ENCODE measurements at places on chromosomes 3 and 15.

- no peak for DNase-seq
These were observed 269.0 kb downstream of the ZNF621 start for GRCh38 chr3:40793730-40794129.

- no peak for DNase-seq
These were observed 94.0 kb downstream of the ARPP21 start for GRCh38 chr3:35733341-35733740.

DNA sequence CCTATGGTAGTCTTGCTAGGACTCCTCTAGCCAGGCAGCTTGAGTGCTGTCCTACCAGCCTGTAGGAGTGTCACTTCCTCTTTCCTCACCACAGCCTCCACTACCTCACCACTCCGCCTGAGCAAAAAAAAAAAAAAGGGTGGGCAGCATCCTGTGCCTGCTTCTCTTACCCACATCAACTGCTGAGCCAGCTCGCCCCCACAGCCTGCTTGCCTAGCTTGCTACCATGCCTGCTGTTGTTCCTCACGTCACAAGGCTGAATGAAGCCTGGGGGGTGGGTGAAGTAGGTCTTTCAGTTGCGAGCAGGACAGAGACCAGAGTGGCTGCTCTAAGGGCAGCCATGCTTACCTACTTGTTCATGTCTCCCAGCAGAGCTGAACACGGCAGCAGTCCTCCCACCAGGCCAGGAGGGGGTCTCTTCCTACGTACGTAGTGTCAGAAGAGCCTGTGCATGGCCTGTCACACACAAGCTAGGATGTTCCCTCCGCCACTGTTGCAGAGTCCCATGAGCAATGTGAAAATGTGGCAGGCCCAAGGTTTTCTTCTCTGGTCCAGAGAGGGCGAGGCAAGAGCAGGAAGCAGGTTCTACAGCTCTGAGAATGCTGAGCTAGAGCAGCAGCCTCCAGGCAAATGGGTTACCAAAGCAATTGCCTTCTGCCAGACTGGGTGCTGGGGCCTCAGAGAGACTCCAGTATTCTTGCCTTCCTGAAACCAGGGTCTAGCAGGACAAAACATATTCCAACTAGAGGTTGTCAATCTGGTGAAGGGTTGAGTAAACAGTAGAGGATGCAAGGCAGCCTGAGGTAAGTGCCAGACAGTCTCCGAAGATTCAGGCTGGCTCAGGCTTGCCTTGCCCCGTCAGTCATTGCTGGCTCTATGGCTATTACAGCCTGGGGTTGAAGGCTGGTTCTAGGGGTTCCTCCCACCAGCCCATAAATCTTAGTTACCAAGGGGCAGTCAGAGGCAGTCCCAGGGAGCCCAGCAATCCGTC is 8.1 kb downstream of the PPM1M start:
- DNase-seq: peak; percentile 84

GRCh38 chr3:16860234-16860633 is 24.5 kb upstream of the PLCL2 start:
- DNase-seq: no peak

- no peak for DNase-seq
These were observed 6.7 kb downstream of the ZNF860 start for GRCh38 chr3:31988271-31988670.

GRCh38 chr3:123668906-123669305 is 84.1 kb upstream of the HACD2 start:
- DNase-seq: no peak

- DNase-seq: no peak
These were observed 353.3 kb upstream of the SUCLG2 start for GRCh38 chr3:68007621-68008226.

- DNase-seq: no peak
These were observed 21.9 kb downstream of the IDH3A start for GRCh38 chr15:78170848-78171773.

DNA sequence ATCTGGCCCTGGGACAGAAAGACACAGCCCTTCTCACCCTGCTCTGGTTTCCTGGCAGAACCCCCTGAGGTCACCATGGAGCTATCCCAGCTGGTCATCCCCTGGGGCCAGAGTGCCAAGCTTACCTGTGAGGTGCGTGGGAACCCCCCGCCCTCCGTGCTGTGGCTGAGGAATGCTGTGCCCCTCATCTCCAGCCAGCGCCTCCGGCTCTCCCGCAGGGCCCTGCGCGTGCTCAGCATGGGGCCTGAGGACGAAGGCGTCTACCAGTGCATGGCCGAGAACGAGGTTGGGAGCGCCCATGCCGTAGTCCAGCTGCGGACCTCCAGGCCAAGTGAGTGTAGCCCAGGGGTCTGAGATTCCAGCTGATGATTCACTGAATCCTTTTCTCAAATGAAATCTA is 61.7 kb downstream of the BOC start:
- DNase-seq: no peak

GRCh38 chr3:63595221-63595620 is 57.3 kb upstream of the SNTN start:
- DNase-seq: no peak

DNA sequence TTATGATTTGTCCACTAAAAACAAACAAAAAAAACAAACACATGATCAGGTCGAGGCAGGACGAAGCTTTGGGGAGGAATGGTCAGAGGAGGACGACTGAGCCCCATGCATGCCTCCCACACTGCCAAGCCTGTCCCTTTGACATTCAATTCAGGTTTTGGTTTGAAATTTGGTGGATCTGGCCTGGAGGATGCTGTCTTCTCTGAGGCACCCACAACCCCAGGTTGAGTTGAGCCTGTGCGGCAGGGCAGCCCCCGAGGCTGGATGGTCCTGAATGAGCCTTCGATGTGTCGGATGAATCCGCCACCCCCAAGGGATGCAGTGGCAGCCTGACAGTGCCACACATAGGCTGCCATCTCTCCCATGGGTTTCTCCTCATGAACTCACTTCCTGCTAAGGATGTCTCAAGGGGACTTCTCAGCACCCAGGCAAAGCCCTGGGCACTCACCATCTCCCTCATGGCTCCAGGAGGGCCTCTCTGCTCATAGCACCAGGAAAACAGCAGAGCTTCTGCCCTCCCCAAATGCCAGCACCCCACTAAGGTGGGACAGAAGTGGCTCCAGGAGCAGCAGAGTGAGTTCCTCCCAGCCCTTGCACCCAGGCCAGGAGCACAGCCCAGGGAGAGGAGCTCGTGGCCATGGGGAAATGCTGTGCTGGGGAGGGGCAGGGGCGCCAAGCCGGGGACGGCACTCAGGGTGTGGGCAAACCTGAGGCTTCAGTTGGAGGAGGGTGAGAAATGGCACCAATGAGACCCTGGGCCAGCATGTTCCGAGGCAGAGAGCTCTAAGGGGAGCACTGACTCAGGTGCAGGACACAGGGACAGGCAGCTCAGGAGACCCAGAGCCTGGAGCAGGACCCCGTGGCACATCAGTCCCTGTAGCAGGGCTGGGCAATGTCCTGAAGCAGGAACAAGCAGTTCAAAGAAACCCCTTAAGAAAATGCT is 18.5 kb downstream of the PRR23E start:
- no peak for DNase-seq

- no peak for DNase-seq
These were observed 223.2 kb upstream of the IGF1R start for GRCh38 chr15:98425173-98425572.

- DNase-seq: no peak
These were observed 26.6 kb downstream of the SLC24A5 start for GRCh38 chr15:48147358-48147757.

DNA sequence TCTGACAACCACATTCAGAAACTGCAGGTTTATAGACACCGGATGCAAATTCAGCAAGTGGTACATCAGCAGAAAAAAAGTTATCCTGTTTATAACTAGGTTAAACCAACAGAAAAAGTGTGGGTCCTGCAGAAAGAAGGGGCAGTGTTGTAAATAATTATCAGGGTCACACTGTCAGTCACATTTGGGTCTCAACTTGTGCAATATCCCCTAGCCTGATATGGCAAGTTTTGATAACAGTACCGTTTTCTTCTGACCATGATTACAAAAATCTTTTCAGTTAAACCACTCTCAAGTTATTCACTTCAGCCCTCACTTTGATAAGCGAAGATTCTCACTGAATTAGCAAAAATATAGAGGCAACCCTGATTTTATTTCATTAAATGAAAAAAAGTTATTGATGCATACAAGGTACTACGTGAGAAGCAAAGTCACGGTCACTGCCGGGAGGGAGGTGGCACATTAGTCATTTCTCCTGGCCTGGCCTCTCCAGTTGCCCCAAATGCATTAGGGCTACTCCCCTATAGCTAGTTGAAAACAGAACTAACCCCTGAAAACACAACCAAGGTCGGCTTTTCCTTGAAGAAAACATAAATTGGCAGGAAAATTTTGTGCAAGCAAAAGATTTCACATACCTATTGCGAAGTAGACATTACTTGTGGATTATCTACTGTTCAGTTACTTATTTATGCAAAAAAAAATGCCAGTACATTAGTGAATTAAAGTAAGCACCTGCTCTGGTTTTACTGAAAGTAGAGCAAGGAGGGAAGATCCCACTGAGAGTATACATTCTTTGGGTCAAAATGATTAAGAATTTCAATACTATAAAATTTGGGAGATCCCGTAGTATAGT is 28.6 kb downstream of the IL5RA start:
- no peak for DNase-seq

DNA sequence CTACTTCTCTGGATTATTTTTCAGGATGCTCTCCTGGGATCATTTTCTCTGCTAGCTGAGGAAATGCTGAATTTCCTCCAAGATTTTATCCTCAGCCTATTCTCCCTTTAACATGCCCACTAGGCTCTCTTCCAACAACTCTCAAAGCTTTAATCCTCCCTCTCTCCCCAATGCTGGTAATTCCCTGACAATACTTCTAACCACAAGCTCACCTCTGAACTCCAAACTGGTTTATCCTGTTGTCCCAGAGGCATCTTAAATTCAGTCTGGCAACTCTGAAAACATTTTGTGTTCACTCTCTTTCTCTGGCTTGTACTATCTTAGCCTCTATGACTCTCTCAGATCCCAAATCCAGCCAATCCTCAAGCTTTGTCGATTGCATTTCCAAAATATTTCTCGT is 490.3 kb downstream of the MECOM start:
- DNase-seq: no peak

DNA sequence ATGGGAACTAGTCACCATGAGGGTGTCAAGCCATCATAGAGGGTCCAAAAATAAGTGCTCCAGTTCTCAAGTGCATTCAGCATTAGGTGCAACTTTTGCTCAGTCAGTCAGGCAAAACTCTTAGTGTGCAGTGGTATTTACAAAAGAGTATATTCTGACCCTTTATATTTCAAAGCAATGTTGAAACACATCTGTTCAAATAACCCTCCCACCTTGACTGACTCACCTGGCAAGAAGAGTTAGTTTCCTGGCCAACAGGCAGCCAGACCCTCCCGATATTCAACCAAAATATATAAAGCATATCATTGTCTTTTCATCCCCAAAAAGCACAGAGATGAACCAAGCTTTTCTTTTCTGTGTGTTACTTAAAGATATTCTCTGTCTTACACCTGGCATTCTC is 7.6 kb upstream of the COL8A1 start:
- DNase-seq: no peak

DNA sequence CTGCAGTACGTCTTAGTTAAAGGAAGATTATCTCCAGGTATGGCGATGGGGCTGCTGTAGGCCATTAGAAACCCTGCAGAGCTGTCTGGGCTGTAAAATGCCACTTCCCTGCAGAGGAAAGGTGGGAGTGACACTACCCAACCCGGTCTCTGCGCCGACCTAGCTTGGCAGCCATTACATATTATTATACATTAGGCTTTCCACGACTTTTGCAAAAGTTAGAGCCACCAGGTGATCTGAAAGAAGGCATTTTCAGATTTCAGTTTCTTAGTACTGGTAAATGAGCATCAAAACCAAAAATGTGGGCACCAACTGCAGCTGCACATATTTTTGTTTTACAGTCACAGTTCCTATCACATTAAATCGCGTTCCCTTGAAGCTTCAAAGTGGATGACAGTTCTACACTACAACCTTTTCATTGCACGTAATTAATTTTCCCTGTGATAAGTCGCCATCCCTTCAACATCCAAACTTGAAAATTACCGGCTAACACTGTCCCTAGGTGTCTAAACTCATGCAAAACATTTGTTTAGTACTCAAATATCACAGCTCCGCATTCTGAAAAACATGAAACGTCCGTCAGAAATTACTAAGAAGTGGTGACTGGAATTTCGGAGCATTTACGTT is 81.4 kb upstream of the CHD2 start:
- no peak for DNase-seq

DNA sequence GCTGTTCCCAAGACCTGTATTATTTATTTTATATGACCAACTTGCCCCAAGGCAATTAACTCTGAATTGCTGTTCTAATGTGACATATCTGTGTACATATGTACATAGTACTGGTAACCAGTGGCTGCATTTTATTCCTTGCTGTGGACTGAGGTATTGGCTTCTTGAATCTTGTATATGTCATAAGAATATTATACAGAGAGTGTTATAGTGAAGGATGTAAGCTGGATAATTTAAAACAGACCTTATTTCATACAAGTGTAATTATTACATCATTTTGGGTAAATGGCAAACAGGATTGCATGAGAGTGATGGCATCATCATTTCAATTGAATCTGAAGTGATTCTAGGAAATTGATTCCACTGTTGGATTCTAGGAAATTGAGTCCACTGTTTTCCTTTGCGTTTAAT is 32.9 kb downstream of the B3GALNT1 start:
- no peak for DNase-seq

DNA sequence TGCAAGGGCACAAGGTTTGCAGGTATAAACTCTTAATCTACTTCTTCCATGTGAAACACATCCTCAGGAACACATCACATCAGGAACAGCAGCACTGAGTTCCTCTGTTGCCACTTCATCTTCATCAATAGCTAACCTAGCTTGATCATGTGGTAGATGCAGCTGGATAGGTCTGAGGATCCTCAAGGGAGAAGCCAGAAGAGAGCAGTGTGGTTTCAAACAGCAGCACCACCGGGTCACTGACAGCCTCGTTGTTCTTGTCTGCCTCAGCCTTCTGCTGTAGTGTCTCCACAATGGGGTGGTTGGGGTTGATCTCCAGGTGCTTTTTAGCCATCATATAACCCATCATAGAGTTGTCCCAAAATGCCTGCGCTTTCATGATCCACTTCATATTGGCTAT is 58.8 kb downstream of the ADAM10 start:
- DNase-seq: no peak

- DNase-seq: no peak
These were observed 1123.7 kb downstream of the IGSF11 start for GRCh38 chr3:117910820-117911521.

DNA sequence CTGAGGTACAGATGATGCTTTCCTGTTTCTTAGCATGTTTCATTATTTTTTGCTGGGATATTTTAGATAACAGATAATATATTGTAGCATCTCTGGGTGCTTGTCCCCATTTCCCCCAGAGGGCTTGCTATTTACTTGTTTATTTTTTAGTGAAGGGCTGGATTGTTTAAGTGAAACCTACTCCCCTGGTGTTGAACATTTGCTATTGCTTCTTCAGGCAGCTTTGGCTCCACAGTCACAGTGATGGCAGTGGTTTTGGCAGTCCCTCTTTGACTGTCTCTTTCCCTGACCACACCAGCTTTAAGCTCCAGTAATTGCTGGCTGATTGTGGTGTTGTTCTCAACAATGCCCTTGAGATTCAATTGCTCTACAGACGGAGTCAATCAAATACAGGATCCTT is 128.9 kb downstream of the KLF13 start:
- no peak for DNase-seq
